Fibroblast of villous mesenchyme (primary cell): ENCODE measurements at places on chromosomes 7 and 10. TPM values are rescaled to one million over a fixed set of nuclear protein-coding genes. Genes with fewer than 3 reads are reported as not detected.
A peak's percentile ranks its signal among the peaks of the same experiment; 100 is the strongest.

GRCh38 chr7:41029072-41029499, 673.8 kb downstream of the INHBA start:
- DNase-seq = peak; percentile 88

GRCh38 chr10:112911206-112911605, 38.8 kb upstream of the TCF7L2 start:
- DNase-seq = no peak

DNA sequence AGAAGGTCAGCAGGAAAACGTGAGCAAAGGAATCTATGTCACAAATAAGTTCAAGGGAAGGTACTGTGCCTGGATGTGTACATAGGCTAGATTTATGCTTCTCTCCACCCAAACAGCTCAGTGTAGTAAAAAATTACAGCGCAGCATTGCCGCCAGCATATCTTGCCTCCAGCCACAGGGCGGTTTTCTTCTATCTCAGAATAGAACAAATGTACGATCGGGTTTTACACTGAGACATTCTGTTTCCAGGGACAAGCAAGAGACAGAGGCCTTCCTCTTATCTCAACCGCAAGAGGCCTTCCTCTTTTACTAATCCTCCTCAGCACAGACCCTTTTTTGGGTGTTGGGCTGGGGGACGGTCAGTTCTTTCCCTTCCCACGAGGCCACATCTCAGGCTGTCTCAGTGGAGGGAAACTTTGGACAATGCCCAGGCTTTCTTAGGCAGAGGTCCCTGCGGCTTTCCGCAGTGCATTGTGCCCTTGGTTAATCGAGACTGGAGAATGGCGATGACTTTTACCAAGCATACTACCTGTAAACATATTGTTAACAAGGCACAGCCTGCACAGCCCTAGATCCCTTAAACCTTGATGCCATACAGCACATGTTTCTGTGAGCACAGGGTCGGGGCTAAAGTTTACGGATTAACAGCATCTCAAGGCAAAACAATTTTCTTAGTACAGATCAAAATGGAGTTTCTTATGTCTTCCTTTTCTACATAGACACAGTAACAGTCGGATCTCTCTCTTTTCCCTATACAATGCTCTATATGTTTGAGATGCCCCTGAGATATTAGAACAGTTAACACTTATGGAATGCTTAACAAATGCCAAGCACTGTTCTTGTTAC, 11.6 kb upstream of the ABHD11 start:
- DNase-seq = no peak

- no peak for DNase-seq
Observed at GRCh38 chr7:105885387-105886111, 9.2 kb upstream of the ATXN7L1 start.

ICA1 gene
- 1.9 and 4.3 TPM in 2 replicates for total RNA-seq
